ENCODE measurements at places on chromosomes 7 and 10.

GRCh38 chr10:21318540-21319167 lies 206.8 kb downstream of the SKIDA1 start:
- no peak for DNase-seq

- no peak for DNase-seq
Observed at GRCh38 chr10:122164815-122165483, 106.1 kb upstream of the BTBD16 start.

GRCh38 chr10:78957471-78958039 lies 111.2 kb upstream of the ZMIZ1 start:
- no peak for DNase-seq

GRCh38 chr7:16791905-16792698 lies 12.7 kb downstream of the AGR2 start:
- DNase-seq: no peak

- DNase-seq: no peak
Observed at GRCh38 chr10:105743343-105744056, 1102.4 kb downstream of the SORCS3 start.

- DNase-seq: no peak
Observed at GRCh38 chr7:2526659-2527504, 7.3 kb downstream of the LFNG start.

DNA sequence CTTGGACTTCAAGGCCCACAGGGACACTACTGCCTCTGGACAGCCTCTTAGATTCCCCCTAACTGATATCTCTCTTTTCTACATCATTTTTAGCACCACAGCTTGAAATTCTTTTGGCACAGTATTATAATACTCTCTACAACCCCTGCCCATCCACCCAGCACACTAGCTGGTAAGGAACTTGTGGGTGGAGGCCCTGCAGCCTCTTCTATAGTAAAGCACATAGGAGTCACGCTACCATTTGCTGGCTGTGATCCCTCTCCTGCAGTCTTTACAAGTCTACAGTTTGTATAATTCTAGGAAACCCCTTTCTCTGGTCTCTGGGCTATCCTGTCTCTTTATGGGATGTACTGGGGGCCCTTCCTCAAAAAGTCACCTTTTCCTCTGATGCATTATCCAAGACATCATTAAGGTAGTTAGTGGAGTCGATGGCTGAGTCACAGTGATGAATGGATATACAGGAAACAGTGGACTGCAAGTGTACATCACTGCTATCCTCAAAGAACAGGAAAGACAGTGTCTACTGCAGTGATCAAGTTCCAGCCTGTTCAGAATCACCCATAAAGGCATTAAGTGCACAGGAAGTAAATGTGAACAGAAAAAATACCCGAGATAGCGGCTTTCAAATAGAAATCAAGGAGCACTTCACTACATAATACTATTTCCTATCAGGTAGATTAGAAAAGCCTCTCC lies 54.4 kb downstream of the STK17A start:
- DNase-seq: no peak

GRCh38 chr10:1630304-1630703 lies 107.0 kb downstream of the ADARB2 start:
- no peak for DNase-seq

GRCh38 chr7:141160246-141160860 lies 86.5 kb downstream of the TMEM178B start:
- no peak for DNase-seq

GRCh38 chr10:116168329-116168728 lies 104.7 kb downstream of the GFRA1 start:
- DNase-seq: no peak

GRCh38 chr7:116796471-116796870 lies 65.9 kb upstream of the CAPZA2 start:
- no peak for DNase-seq

DNA sequence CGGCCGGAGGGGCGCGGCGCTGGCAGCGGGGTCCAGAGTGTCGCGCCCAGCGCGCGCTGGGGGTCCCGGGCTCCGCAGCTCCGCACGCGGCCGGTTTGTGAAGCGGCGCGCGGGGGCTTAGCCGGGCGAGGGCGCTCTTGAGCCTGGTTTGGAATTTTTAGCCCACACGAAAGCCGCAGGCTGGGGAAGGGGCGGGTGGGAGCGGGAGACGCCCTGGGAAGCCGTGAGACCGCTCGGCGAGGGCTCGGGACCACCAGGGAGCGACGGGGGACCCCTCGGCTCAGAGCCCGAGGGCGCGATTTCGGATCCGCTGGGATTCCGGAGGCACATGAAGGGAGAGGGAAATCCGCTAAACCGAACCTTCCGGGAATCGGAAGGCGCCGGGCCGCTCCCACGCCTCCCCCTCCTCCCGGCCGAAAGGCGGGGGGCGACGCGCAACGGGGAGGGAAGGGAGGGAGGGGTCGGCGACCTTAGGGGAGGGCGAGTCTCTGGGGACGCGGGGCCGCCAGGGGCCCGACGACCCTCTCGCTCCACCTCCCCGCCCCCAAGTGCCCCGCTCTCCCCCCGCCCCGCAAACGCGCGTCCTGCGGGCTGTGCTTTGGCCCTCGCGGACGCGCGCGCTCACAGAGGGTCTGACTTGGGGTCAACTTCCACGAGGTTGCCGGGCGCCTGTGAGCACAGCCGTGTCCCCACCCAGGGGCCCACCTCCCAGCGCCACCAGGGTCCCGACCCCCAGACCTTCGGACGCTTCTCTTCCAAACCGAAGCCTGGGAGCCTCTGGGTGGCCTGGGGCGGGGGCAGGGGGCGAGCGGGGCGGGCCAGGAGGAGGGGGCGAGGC lies 5.1 kb upstream of the ELFN1 start:
- DNase-seq: peak; percentile 25

GRCh38 chr7:69953136-69954067 lies 355.1 kb downstream of the AUTS2 start:
- no peak for DNase-seq
